Vagina (tissue), 2 donors: ENCODE measurements at places on chromosomes 5 and 9.

- DNase-seq, result no peak
These were observed at the start of gene FAM120A for GRCh38 chr9:93450945-93451815. TSS of gene FAM120A (plus strand) at chr9:93451685. CDS start at chr9:93451916, 231 bp downstream.

GRCh38 chr5:57650360-57651069 lies 167.9 kb upstream of the ACTBL2 start:
- DNase-seq, result no peak

- DNase-seq, result no peak
These were observed at the start of gene NEK6 for GRCh38 chr9:124257844-124258606. TSS of gene NEK6 (plus strand) at chr9:124257949. CDS start at chr9:124301965, 44,016 bp downstream.

DNA sequence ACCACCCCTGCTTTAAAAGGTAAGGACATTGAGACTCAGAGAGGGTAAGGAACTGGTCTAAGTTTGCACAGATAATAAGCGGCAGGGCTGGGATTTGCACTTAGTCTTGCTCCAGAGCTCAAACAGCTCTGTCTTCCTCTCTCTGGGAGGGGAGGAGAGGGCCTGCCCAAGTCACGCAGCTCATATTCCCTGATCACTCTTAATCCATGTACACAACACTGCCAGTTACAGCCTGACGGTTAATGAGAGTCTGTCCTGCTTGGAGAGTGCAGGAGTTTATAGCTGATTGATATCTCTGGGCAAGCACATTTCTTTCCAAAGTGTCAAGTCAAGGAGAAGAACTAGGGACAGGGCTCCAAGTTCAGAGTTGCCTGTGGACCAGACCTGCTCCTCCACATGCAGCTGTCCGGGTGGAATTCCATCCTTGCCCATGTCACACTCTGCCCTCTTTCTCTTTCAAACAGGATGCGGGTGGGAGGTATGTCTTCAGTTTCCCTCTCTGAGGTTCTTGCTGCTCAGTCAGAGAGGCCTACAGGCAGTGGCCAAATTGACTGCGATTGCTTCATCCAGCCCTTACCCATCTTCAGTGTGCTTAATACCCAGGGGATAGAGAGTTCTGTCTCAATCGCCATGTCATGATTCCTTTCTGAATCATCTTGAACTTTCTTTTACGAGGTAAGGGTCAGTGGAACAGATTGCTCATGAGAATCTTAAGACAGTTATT lies 54.5 kb downstream of the GALNT12 start:
- peak; percentile 97 for DNase-seq

GRCh38 chr9:112224401-112225289 lies 49.5 kb upstream of the SUSD1 start:
- no peak for DNase-seq
